ENCODE measurements at places on chromosomes 12 and 14.

- DNase-seq = peak; percentile 46
Measured at GRCh38 chr14:74737753-74738325, 24.9 kb downstream of the FCF1 start.

GRCh38 chr12:4190366-4191063, 83.0 kb upstream of the CCND2 start:
- no peak for DNase-seq

- peak; percentile 71 for DNase-seq
Measured at GRCh38 chr14:100037353-100037752, 27.9 kb upstream of the EVL start.

GRCh38 chr12:113391650-113392337, 11.9 kb downstream of the SDS start:
- no peak for DNase-seq

- peak; percentile 97 for DNase-seq
Measured at GRCh38 chr12:52945389-52946232, 3.3 kb upstream of the KRT18 start.

DNA sequence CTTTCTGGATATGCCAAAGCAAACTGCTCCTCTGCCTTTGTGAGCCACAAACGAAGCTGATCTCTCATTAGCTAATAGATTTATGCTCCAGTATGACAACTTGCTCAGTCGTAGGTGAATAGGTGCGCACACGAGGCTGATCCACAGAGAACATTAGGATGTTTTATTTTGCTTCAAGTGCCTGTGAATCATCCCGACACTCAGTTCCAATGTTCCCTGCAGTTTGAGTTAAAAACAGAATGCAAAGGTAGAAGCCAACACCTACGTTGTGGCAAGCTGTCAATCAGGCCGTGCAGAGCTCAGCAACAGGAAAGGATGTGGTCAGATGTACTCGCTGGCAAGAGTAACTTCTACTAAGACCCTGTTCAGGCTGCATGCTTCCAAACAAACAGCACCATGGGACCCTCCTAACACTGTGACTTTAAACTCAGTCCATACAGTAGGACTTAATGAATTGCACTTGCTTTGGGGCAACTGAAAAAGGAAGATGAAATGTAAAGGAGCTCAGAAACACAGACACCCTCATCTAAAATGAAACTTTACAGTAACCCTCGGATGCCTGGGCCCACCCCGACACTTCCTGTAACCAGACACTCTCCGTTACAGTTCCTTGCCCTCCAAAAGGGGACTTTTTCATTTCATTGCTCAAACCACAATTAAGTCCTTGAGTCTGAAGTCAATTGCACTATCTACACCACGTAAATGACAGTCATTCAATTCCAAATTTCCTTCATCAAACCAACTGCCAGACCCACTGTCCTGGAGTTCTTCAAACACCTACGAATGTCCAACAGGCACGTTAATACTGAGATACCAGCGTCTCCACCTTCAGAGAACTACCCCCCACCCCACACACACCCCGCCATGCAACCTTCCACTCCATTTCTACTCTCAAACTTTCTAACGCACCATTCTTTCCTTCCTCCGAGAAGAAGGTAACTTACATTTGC, 1.6 kb downstream of the CCDC88C start:
- no peak for DNase-seq

- DNase-seq = no peak
Measured at GRCh38 chr14:76306131-76306530, 69.8 kb upstream of the ESRRB start.

DNA sequence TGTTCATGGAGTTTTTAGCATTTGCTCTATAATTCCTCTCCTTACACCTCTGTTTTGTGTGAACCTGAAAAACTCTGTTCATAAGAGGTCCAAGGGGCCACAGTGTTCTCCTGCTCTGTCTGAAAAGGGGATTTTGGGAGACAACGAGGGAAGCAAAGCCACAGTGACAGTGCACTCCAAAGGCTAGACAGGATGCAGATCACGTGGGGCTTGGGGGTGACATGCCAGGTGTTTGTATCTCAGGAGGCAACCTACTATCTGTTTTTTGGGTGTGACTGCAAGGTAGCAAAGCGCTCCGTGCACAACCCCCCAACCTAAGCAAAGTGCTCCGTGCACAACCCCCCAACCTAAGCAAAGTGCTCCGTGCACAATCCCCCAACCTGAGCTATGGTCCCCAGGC, 5.1 kb upstream of the CHD4 start:
- DNase-seq = no peak

GRCh38 chr14:20802341-20803084, at the start of gene RNASE1:
Gene RNASE1, minus strand, starts transcription at chr14:20802844. Its CDS starts 776 bp downstream, at chr14:20802068.
- DNase-seq = peak; percentile 4

GRCh38 chr12:93780101-93780641, 103.0 kb downstream of the CRADD start:
- DNase-seq = peak; percentile 91

- peak; percentile 33 for DNase-seq
Measured at GRCh38 chr14:54026671-54027070, 70.0 kb upstream of the BMP4 start.

DNA sequence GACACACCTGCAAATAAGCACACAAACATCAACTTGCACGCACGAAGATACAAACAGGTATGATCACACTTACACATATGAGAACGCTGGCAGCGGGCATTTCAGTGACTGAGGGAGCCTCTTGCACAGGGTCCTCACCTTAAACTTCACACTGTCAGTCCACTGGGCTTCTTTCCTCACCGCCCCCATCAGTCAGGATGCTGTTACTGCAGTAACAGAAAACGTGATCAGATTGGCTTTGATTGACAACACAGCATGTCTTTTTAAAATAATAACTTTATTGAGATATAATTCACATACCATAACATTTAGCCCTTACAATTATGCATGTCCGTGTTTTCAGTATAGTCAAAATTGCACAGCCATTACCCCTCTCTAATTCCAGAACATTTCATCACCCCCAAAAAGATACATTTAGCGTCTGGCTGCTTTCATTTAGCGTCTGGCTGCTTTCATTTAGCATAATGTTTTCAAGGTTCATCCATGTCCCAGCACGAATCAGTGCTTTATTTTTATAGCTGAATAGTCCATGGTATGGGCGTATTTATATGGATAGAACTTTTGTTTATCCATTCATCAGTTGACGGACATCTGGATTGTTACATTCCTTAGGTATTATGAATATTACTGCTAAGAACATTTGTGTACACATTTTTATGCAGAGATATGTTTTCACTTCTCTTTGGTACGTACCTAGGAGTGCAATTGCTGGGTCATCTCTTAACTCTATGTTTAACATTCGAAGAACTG, 8.4 kb downstream of the CCDC197 start:
- no peak for DNase-seq

Data from amniotic epithelial cell (primary cell).